T-cell (primary cell): ENCODE measurements at places on chromosomes 13 and 19. TPM values are rescaled to one million over a fixed set of nuclear protein-coding genes. Genes with fewer than 3 reads are reported as not detected.

DNA sequence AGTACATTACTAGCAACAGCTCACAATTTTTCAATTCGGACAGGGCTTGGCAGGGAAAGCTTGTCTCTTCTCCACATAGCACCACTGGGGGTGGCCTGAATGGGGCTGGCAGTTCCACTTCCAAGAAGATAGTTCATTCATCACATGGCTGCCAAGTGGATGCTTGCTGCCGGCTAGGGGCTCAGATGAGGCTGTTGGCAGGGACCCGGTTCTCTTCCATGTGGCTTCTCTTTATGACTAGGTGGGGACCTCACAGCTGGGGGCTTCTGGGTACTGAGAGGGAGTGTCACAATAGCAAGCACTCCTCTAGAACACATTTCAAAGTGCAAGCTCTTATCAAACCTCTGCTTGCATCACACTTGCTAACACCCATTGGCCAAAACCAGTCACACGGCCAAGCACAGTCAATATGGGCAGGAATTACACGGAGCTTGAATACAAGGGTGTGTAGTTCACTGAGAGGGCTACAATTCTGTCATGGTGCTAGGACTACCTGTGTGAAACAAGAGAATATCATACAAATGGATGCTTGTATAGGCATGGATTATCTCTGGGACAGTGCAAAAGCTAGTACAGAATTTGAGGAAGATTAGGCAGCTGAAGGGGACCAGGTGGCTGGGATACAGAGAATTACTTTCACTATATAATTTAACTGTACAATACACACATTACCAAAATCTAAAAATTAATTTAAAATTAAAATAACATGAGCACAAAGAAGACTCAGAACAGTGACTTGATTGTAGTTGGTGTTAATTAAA lies 32.3 kb downstream of the ATP7B start:
- DNase-seq: no peak
- no peak overlapping the region for H3K4me3 ChIP-seq
- no peaks in the 10 kb centered on the region for H3K36me3 ChIP-seq
- no peaks in the 10 kb centered on the region for H3K4me1 ChIP-seq
- no peaks in the 10 kb centered on the region for H3K27me3 ChIP-seq
- H3K27ac ChIP-seq: no peak overlapping the region

VAV1 gene
- 114 TPM for total RNA-seq

B3GNT8 gene
- total RNA-seq: 0.76 TPM

LGI4 gene
- 0.93 TPM for total RNA-seq
